ENCODE measurements at places on chromosomes 3 and 15.

- DNase-seq = no peak
Observed at GRCh38 chr3:194082743-194083636, 53.0 kb upstream of the HES1 start.

DNA sequence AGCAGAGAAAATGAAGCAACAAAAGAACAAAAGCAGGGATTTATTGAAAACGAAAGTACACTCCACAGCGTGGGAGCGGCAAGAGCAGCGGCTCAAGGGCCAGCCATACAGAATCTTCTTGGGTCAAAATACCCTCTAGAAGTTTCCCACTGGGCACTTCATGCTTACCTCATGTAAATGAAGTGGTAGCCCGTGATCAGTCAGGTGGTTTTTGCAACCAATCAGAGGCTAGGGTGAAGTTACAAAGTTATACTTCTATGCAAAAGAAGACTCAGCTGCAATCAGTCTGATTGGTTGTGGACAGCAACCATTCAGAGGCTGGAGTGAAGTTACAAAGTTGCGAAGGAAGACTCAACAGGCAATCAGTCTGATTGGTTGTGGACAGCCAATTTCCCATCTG is 37.8 kb upstream of the TRH start:
- no peak for DNase-seq

- DNase-seq = no peak
Observed at GRCh38 chr15:25234831-25235230, 204.0 kb downstream of the UBE3A start.

GRCh38 chr3:26515351-26515750 is 107.2 kb upstream of the LRRC3B start:
- DNase-seq = no peak

- no peak for DNase-seq
Observed at GRCh38 chr3:149577801-149578200, 80.0 kb downstream of the WWTR1 start.

DNA sequence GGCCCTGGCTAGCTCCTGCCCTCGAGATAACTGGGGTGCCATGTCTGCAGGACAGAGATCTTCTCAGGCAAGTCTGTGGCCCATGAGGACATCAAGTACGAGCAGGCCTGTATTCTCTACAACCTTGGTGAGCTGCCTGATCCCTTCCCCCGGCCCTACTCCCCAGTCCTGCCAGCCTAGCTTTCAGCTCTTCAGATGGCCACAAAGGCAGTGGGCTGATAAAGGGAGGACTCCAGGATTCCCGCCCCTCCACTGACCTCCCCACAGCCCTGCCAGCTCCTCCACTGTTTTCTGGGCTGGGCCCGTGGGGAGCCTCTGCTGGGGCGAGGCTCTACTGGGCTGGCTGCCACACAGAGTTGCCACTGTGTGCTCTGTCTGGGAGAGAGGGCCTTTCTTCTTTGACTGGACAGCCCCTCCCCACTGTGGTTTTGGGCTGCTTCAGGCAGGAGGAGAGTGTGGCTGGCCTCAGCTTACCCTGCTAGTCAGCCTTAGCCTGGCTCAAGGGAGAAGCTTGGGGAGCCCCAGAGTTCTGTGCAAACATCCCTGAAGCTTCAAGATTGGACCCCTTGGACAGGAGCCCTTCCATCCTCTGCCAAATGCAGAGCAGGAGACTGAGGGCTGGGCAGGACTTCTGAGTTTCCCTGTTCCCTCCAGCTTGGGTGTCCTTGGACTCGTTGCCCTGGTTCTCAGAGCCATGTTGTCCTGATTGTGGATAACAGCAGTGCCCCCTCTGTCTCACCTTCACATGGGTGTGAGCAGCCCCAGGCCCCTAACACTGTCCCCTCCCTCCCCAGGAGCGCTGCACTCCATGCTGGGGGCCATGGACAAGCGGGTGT is 24.4 kb downstream of the PTPN23 start:
- DNase-seq = no peak

DNA sequence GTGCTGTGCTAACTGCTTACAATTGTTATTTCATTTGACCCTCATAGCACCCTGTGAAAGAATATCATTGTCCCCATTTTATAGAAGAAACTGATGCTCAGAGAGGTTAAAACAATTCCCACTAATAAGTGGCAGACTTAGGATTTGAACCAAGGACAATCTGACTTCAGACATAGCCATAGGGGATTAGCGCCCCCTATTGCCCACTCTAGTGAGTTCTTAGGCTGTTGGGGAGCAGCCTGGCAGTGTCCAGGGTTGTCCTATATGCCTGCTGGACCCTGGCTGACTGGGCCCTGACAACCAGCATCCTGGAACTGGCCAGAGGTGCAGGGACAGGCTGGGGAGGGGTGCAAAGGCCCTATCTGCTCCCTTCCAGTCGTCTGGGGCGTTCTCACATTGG is 15.4 kb downstream of the DPH3 start:
- no peak for DNase-seq

GRCh38 chr3:98726084-98726483 is 37.1 kb upstream of the ST3GAL6 start:
- no peak for DNase-seq

GRCh38 chr3:30421266-30421665 is 185.1 kb upstream of the TGFBR2 start:
- DNase-seq = no peak

DNA sequence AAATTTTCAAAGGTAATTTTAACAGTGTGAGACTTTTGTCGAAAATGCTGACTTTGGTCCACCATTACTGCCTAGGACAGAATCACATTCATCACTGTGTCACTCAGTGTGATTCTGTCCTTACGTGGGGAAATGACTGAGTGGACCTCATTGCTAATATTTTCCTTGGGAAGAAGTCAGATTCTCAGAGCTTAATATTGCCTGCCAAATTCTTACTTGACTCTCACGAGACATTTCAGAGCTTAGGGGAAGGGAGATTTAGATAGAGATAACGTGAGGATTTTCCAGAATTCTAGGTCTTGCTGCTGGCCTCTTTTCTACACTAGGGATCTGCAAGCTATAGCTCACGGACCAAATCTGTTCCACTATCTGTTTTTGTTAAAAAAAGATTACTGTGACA is 270.4 kb downstream of the SUCLG2 start:
- no peak for DNase-seq

DNA sequence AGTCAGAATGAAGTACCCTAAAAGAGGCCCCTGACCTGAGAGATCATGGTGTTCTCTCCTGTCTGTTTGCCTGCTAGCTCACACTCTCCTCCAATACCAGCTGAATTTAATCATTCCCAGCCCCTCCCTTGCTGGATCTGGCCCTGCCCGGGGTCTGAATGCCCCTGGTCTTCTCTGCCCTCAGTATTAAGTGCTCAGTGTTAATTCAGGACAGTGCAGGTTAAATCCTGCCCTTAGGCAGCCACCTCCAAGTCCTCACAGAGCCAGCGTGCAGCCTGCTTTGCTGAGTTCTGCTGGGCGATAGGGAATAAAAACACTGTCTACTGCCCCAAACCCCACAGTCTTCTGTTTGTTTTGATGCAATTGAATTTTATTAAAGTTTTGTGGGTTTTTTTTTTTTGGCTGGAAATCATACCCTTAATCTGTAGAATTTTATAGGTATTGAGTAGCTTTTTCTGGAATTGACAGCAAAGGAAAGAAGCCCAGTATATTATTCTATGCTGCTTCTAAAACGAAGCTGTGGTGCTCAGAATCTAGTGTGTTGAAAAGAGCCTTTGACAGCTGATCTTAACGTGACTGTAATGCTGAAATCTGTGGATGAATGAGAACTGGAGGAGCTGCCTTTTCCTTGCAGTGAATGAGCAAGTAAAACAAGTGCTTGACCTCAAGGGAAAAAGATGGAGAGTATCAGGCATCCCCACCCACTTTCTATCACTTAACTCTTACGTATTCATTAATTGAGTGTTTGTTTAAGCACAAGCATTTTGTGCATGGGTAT is 12.3 kb upstream of the BDH1 start:
- no peak for DNase-seq
